ENCODE measurements at places on chromosomes 11 and 22.

DNA sequence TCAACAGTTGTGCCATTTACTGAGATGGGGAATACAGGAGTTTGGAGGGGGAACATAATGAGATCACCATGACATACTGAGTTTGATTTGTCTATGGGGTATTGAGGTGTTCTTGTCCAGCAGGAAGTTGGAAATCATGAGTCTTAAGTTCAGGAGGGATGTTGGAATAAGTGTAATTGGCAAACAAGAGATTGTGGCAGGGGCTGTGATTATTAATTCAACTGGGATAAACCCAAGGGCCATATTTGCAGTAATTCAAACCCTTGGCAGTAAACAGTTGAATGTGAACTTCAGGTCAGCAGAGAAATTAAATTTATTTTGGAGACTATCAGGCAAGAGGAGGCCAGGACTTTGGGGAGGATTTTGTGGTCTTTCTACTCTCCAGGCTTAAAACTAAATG, 33.4 kb downstream of the ADM start:
- DNase-seq: no peak

- DNase-seq: no peak
Measured at GRCh38 chr11:78000193-78000592, 5.7 kb upstream of the INTS4 start.

DNA sequence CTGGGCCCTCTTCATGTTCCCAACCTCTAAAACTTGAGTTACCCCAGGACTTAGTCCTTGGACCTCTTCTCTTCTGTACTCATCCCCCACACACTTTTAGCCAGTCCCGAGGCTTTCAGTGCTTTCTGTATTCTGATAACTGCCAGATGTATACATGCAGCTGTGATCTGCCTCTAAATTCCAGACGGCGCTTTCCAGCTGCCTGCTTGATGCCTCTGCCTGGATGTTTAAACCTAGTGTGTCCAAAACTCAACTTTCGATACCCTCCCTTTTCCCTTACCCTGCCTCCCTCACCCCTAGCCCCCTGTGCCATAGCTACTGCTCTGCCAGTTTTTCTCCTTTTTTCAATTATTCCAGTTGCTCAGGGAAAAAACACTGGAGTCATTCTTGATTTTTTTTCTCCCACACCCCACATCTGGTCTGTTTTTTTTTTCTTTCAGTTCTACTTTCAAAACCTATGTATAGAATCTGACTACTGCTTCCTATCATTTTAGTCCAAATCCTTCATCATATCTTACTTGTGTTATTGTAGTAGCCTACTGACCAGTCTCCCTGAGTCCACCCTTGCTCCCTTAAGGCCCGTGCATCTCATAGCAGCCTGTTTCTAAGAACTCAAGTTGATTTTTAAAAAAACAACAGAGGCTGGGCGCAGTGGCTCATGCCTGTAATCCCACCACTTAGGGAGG, 32.9 kb upstream of the TECTA start:
- no peak for DNase-seq

DNA sequence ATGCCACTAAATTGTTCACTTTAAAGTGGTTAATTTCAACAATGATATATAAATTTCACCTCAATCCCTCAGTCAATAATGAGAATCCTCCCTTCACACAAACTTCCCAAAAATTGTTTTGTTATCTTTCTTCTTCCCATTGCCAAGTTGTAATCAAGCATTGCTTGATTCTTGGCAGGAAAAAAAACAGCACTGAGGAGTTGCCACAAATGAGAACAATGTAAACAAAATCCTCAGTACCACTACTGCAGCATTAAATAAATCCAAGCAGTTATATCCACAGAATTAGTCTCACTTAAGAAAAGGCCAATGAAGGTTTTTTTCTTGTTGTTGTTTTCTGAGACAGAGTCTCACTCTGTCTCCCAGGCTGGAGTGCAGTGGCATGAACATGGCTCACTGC, 38.2 kb downstream of the FAM168A start:
- no peak for DNase-seq

GRCh38 chr22:40200795-40201530, 23.2 kb downstream of the TNRC6B start:
- no peak for DNase-seq

GRCh38 chr11:20000351-20001134, 159.7 kb downstream of the DBX1 start:
- no peak for DNase-seq

- no peak for DNase-seq
Measured at GRCh38 chr11:119676461-119677020, 52.5 kb downstream of the NECTIN1 start.

DNA sequence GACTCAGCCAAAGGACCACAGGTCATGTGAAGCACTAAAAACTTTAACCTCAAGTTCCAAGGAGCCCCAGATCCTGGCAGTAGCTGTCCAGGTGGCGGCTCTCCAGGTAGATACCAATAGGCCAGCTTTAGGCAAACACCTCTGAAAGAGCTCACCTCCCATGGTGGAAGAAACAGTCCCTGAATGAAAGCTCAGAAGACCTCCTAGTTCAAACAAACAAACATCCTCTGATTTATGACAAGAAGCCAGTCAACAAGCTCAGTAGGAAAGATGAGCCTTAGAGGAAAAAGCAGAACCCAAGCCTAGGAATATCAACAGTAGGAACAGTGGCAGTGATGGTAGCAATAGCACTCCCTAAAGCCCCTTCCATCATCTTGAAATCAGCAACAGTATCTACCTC, 17.2 kb downstream of the ABTB2 start:
- no peak for DNase-seq

GRCh38 chr22:22342697-22343580, 98.4 kb downstream of the VPREB1 start:
- no peak for DNase-seq

- DNase-seq: no peak
Measured at GRCh38 chr11:120400564-120401364, 64.6 kb downstream of the ARHGEF12 start.

DNA sequence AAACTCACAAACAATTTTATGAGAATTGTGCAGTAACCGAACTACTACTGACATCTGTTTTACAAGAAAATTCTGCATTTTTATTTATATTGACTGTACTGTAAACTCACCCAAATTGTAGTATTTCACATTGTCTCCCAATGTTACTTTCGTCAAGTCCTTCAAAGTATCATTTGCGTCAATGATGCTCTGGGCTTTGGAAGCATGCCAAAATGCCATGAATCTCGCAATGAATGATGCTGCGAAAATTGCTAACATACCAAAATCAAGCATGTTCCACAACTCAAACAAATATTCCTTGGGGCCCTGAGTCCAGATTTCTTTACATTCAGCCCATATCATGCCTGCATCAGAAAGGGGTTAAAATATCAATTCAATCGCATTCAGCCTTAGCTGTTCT, 107.6 kb downstream of the TRPC6 start:
- DNase-seq: no peak

- DNase-seq: no peak
Measured at GRCh38 chr11:48055292-48056132, 75.2 kb downstream of the PTPRJ start.

GRCh38 chr11:12460466-12460865, 83.1 kb downstream of the PARVA start:
- DNase-seq: no peak

GRCh38 chr22:32622004-32622743, 147.6 kb downstream of the FBXO7 start:
- DNase-seq: no peak

GRCh38 chr11:102110761-102111010, 439 bp downstream of the YAP1 start:
- DNase-seq: no peak

DNA sequence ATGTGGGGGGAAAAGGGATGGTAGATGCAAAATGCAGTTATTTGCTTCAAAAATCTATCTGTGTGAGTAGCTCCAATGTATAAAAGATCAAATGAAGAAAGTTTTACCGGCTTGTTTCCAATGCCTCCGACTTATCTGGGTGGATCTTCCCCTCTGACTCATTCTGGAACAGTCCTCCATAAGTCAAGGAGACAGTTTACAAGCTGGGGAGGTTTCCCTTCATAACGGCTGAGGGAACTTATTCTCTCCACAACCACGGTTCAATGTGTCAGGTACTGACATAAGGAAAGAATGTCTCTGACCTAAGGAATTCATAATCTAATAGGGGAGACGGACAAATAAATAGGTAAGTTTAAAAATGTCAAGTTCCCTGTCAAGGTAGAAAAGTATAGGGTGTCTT, 49.7 kb upstream of the BIRC3 start:
- no peak for DNase-seq

DNA sequence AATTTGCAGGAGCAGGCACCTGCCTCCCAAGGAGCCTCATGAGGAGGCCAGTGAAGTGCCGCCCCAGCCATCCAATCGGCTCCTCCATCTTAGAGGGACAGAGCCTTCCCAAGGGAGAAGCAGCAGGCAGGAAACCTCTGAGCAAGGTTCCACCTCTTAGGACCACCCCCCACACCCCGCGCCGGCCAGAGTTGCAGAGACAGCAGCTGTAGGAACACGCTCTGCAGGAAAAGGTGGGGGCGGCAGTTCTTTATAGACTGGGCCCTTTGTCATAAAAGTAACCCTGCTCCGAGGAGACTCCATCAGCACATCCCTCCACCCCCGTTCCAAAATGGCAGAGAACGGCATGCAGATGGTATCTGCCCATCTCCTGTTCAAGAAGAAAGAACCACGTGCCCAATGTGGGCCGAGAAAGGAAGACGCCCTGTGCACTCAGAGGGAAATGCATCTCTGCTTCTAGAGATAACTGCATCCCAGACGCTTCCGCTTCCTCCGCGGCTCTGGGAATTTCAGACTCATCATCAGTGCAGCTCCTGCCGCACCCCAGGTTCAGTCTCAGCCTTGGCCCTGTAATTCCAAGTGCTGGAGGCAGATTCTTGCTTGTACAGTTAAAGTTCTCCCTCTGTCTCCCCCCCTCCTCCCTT, 98.5 kb downstream of the SPATA19 start:
- DNase-seq: no peak

DNA sequence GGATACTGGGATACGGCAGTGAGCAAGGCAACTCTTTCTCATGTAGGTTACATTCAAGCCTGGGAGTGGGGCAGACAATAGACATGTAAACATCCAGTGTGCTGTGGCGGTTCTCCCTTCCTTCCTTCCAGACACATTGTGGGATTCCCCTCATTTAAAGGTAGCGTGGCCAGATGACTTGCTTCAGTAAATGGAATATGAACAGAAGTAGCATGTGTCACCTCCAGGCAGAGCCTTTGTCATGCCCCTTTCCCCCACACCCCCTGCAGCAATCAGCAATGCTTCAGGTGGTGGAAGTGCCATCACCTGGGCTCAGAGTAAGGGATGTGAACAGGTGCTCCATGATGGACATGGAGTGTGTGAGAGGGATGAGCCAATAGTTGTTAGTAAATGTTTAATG, 34.8 kb upstream of the TTC12 start:
- no peak for DNase-seq

DNA sequence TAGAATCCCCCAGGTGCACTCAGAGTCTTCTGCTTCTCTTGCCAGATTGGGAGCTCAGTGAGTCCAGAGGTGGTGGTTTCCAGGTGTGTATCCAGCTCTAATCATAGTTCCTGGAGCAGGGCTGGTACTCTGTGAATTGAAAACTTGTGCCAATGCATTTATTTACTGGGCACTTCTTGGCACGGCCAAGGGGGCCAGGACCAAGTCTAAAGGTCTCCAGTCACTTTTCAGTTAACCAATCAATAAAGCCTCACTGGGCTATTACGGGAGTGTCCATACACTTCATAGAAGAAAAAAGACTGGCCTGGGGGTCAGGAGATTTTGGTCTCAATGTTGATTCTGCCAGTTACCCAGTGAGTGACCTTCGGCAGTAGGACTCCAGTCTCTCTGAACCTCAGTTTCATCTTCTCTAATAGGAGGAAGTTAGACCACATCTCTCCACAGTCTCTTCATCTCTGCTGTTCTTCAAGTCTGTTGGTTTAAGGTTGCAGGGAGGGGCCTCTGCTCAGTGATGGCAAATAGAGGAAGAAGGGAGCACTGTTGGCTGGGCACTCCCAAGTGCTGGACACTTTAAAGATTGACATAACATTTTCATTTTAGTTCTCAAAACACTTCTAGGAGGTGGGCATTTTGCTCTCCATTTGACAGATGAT, 188.5 kb upstream of the E2F8 start:
- no peak for DNase-seq

DNA sequence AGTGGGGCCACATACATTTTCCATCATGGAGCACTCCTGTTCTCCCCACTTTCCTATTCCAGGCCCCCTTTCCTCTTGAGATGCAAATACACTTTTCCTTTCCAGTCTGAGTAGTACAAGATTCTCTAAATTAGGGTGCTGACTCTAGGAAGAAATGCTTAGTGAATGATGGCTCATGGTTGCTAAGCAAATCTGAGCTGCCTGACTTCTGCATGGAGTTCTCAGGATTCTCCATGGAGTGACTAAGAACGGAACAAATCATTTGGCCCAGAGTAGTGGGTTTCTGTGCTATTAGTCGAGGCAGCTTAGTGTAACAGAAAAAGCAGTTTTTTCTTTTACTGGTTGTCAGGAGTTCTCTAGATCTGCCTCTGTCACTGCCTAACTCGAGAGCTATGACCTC, 65.4 kb upstream of the NTM start:
- no peak for DNase-seq

- DNase-seq: no peak
Measured at GRCh38 chr11:121793291-121793690, 322.7 kb downstream of the BLID start.

DNA sequence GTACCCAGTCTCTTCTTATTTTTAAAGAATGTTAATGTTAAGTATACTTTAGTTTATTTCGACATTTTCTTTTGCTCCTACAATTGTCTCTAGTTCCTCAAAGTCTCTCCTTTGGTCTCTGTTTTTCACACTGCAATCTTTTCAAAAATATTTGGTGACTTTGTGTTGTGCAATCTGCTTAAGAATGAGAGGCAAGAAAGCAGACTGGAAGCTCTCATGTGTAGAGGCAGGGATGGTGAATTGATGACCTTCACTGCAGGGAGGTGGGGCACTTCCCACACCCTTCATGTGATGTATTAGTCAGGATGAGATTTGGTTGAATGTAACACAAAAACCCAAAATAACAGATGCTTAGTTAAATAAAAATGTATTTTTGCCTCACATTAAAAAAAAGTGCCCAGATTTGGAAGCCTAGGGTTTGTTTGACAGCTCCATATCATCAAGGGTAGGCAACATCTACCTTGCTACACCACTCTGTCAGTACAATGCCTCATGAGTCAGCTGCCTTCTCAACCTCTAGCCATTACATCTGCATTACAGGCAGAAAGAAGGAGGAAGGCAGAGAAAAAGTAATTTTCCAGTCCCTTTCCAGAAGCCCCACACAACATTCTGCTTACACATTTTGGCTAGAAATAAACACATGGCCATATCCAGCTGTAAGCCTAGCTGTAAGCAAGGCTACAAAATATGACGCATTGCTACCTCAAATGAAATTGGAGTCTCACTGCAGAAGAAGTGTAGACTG, 3.8 kb upstream of the MMP27 start:
- DNase-seq: no peak

DNA sequence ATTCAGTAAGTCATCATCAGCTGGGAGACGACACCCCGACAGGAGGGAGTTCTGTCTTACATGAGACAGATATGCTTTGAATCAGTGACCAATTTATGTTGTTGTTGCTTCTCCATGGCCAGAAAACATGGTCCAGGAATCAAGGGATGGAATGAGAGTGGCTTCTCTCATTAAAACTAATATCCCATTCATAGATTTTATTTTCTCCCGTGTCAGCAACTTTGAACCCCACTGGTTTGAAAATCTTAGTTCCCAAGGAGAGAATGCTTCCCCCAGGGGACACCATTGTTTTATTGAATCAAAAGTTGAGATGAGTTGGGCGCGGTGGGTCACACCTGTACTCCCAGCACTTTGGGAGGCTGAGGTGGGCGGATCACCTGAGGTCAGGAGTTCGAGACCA, 42.8 kb downstream of the RPS6KA4 start:
- no peak for DNase-seq

Measured in cortex of kidney (tissue), 1 donor.